ENCODE measurements at places on chromosomes 2 and 18.
A peak's percentile ranks its signal among the peaks of the same experiment; 100 is the strongest.

DNA sequence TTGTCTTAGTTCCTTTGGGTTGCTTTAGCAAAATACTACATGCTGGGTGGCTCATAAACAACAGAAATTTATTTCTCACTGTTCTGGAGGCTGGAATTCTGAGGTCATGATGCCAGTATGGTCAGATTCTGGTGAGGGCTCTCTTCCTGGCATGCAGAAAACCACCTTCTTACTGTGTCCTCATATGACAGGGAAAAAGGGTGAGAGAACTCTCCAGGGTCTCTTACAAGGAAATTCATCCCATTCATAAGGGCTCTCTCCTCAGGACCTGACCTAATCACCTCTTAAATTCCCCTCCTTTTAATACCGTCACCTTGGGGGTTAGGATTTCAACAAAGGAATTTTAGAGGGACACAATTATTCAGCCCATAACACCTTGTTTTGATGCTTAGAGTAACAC lies 243.1 kb upstream of the TNP1 start:
- DNase-seq = no peak

- no peak for DNase-seq
These were observed 191.5 kb upstream of the SALL3 start for GRCh38 chr18:78788161-78788560.

GRCh38 chr18:70331456-70332097 lies 42.7 kb downstream of the SOCS6 start:
- DNase-seq = no peak

DNA sequence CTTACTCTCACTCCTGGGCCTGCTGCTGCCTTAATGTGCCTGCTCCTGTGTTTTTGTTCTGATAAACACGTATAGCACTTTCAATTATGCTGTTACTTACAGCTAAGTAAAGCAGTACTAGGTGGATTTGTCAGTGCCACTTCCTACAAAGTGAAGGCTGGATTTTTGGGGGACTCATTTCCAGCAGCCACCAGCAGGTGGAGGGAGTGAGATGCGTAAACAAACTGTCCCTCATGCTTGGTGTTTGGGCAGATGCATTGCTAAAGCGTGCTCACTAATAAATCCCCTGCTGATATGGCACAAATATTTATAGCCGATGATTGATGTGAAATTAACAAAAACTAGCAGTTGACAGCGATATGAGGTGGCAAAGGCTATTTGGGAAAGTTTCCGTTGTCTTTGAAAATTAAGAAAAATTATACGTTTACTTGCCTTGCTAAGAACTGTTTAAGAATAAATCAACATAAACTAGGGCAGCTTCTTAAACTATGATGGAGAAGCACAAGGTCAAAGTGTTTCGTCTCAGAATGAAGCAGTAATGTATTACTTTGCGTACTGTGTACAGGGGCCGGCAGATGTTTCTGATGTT lies 101.7 kb downstream of the AGAP1 start:
- DNase-seq = peak; percentile 61

Measured in NCI-H460 (cell line).